CD8-positive, alpha-beta memory T cell (primary cell): ENCODE measurements at places on chromosomes 11 and 22.

GRCh38 chr11:115769891-115770290 is 265.7 kb upstream of the CADM1 start:
- DNase-seq, result no peak

DNA sequence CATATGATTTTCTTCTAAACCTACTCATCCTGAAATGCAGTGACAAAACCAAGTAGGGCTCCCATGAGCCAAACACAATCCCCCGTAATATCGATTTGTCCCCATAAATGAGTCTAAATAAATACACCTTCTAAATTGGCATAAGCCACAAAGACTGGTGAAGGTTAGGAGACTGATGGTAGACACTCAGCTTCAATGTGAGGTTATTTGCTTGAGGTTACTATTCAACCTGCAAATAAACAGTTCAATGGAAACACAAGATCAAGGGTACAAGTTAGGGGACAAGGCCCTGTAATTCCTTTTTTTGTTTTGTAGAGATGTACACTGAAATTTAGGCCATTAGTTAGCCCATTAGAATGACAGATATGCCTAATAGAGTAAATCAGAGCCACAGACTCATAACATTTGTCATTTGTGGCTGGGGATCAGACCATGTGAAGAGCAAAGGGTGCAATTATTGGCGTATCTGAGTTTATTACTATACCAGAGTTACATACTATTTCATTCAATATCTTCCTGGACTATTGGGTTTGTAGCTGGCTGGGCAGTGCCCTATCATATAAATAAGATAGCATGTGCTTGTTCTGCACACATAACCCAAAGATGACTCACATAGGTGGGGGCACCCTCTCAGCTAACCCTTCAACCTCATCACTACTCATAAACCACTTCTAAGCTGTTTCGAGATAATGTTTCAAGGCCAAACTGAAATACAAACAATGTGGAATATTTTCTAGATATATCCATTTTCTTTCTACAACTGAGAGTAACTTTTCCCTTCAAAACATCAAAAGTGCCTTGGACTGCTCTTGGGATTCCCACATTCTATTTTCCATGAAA is 695.3 kb downstream of the KCNA4 start:
- DNase-seq, result no peak

GRCh38 chr22:37560608-37561211 is 430 bp downstream of the CDC42EP1 start:
- no peak for DNase-seq

GRCh38 chr11:9550191-9550628 is 23.3 kb upstream of the WEE1 start:
- DNase-seq, result no peak

DNA sequence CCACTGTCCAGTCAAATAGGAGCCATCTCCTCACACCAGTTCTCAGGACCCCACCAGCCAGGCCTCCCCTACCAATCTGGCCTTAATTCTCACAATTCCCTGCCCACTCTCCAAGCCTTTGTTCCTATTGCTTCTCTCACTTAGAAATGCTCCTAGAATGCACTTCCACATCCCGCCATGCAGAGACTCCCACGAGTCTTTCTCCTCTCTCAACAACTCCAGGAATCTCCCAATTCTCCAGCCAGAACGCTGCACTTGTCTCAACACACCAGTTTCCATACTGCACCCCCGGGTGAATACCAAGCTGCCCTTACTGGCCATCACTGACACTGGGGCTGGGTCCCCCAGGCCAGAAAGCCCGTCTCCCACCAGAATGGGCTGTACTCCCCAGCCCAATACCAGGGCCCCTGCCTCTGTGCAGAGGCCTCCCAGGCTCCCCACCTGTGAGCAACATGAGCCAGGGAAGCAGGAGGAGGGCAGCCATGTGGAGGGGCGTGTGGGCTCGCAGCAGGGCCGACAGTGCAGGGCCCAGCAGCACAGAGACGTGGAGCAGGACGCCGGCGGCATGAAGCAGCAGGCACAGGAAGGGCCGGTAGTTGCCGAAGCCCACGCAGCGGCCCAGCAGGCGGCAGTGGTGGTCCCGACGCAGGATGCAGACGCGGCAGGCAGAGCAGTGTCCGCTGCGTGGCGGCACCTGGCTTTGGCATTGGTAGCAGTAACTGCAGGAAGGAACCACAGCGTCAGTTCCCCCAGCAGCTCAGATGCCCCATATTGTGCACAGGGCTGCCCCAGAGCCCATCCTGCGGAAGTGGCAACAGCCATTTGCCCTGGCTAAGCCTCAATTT is 2.4 kb downstream of the ZDHHC24 start:
- peak; percentile 79 for DNase-seq

DNA sequence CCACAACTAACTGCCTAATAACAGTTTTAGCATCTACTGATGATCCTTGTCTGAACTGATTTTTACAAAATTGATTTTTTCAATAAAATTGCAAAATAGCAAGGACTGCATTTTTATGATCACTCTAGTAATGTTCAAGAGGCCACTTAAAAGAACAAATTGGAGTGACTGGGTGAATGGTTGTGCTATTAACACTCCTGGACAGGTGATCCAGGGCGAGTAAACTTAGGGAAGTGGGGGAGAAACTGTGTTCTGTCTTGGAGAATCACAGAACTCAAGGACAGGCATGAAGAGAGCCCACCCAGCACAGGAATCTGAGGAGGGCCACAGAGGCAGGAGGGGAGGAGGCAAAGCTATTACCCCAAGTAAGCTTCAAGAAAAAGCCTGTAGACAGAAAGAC is 75.8 kb downstream of the SGSM3 start:
- DNase-seq, result no peak

DNA sequence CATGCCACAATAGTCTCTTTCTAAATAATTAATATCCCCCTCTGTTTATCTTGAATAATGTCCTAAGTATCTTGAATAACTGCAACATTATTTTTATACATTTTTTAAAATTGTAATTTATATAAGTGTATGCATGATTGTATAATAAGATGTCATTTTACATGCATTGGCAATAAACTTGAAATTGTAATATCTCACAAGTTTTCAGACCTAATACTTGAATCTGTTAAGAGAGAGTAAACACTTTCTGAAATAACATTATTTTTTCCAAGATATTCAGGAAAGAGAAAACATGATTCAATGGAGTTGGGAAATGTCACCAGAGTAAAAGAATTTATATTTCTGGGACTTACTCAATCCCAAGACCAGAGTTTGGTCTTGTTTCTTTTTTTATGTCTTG is at the start of gene OR4D11:
OR4D11 (plus strand) TSS at position 301 of the 400 bp plus-strand sequence; CDS start at position 301, 0 bp downstream.
- no peak for DNase-seq

DNA sequence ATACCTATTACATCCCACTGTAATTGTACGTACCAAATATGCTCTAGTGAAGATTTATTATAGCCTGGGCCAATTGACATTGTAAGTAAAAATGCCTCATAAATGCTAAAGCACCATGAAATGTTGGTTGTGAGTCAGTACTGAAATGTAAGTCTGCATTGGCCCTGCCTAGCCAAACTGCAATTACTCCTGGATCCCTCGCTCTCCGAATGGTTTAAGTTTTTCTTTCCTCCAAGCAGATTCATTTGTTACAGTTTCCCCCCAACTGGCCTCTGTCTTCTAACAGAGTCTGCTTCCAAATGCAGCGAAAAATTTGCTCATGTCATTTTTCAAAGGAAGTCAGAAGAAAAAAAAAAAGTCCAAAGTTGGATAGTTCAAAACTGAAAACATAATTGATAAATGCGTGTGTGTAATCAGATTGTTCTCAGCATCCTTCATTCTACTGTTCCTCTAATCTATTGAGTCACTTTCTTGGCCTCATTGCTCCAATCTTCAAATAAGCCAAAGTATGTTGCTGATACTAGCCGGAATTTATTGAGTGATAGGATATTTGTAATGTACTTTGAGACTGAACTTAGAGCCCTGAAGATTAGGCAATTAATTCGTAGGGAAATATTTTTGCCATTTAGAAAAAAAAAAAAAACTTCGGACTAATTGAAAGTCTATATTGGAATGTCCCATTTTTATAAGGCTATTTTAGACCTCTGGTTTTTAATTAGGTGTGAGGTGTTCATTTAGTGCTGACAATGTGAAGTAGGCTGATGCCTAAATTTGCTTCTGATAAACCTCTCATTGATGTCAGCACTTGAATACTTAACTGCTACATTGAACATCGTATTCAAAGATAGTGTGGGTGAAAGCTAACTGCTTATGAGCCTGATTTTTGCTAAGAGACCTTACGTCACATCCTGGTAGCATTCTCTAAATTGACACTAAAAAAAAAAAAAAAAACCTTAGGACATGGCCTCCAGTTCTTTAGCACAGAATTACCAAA is 93.4 kb downstream of the WT1 start:
- no peak for DNase-seq

DNA sequence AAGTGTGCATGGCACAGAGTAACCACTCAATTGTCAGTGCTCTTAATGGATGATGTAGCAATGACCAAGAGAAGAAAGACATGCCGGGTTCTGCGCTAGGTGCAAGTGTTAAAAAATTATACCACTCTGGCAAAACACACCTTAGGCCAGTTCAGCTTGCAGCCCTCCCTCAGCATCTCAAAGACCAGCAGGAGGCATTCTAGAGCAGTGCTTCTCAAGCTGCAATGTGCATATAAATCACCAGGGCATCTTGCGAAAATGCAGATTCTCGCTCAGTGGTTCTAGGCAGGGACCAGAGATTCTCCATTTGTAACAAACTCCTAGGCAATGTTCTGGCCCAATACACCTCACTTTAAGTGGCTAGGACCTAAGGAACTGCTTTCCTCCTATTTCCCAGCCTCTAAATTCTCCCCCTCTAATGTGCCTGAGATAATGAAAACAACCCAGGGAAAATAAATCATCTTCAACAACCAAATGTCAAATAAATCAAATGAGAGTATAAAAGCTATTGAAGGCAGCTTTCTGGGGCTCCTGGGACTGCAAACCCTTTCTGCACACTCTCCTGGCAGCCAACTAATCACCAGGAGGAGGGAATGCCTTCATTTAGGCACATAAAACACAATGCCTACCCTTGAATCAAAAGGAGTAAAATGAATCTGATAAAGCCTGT is 337.2 kb upstream of the API5 start:
- no peak for DNase-seq

- no peak for DNase-seq
Observed at GRCh38 chr22:49569286-49570031, 258.2 kb downstream of the BRD1 start.

GRCh38 chr11:109956124-109956793 is 136.9 kb upstream of the ZC3H12C start:
- DNase-seq, result no peak

DNA sequence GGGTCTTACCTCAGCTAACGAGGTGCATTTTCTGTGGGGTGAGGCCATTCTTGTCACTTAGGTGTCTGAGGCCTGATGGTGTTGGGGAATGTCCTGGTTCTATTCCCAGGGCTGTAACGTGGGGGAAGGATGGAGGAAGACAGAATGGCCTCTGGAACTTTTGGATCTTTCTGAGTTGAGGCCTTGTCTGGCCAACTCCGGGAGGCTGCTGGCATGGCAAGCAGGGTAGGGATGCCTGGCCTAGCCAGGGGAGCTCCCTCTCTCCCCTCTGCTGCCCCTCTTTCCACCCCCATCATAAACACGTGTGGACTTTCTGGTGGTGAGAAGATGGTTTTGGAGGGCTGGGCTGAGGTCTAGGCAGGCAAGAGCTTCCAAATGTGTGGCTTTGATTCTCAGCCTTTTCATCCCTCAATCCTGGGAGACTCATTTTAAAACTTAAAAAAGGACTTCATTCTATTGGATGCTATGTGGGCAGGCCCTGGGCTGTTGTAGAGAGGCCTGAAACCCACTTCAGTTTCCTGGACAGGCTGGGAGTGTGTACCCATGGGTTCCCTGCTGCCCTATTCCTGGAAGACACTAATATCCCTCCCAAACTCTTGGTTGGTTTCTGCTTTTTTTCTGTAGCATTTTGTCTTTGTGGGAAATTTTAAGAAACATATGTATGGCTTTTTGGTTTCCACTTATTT is 30.9 kb downstream of the ZBTB16 start:
- no peak for DNase-seq

- DNase-seq, result no peak
Observed at GRCh38 chr22:37068859-37069258, 17.3 kb downstream of the KCTD17 start.

DNA sequence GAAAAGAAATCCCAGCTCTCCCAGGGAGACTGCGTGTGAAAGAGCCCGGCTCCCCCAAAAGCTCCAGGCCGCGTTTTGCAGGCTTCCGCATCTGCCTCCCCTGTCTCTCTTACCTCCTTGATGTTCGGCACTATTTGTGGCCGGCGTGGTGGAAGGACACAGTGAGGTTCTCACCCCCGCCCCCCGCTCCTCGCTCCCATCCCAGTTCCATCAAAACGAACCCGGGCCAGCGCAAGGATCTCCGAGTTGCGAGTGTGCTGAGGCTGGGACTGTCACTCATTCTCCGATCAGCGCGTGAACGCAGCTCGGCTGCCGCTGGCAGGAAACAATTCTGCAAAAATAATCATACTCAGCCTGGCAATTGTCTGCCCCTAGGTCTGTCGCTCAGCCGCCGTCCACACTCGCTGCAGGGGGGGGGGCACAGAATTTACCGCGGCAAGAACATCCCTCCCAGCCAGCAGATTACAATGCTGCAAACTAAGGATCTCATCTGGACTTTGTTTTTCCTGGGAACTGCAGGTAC is at the start of gene NCAM1:
NCAM1 (plus strand) TSS at position 275 of the 523 bp plus-strand sequence.
- peak; percentile 14 for DNase-seq

- DNase-seq, result no peak
Observed at GRCh38 chr22:35230839-35231584, 26.3 kb upstream of the HMGXB4 start.

DNA sequence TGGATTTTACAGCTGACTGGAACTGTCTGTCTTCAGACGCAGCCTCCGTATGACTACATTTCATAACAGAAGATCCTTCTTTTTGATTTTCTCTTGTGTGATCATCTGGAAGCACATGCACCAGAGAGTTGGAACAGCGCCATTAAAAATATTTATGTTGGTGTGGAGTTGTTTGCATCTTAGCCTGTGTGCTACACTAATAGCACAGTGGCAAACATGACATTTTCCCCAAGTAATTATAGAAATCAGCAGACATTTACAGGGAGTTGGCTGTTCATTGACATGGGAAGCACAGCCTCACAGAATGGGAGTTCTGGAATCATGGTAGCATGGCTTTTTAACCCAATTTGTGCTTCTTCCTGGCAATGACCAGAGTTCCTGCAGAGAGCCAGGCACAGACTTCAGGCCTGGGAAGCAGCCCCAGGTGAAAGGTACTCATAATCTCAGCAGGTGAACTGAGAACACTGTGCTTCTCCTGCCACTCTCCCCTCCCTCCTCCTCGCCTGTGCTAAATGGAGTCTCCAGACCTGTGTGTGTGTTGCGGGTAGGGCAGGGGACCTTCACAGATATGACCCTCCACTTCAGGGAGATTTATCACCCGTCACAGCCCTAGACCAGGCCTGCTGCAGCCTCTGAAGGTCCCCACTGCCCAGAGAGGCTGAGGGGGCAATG is 82.8 kb upstream of the PLET1 start:
- no peak for DNase-seq

DNA sequence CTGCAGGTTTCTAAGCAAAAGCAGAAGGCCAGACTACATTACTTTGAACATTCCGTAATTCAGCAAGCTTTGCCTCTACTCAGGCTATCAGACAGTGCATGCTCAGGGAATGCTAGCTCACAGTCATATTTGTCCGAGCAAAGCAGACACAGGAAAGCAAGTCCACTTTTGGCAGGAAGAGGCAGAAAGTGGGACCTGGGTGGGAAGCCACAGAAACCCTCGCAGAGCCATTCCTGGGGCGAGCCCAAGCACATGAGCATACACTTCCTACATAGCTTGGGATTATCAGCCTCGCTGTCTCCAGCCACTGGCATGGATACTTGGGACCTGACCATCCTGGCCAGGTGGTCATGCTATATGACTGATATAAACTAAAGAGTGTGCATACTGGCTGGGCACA is 113.3 kb downstream of the TRIM29 start:
- no peak for DNase-seq

GRCh38 chr11:130068986-130069658 is 572 bp upstream of the APLP2 start:
- peak; percentile 54 for DNase-seq

GRCh38 chr11:65426839-65427690 is 4.5 kb downstream of the NEAT1 start:
- no peak for DNase-seq
